Bladder microvascular endothelial cell (primary cell): ENCODE measurements at places on chromosomes 2 and 18. TPM values are rescaled to one million over a fixed set of nuclear protein-coding genes. Genes with fewer than 3 reads are reported as not detected.

UGP2 gene
- total RNA-seq, result 42.3 and 156 TPM in 2 replicates

PARD6G gene
- total RNA-seq, result 0.97 and 25.0 TPM in 2 replicates

NDUFAF7 gene
- 7.6 and 13.0 TPM in 2 replicates for total RNA-seq

SLC9A2 gene
- total RNA-seq, result under 0.01 TPM in 2 replicates
